ENCODE measurements at places on chromosomes 6 and 20.
A peak's percentile ranks its signal among the peaks of the same experiment; 100 is the strongest.

- DNase-seq: no peak
These were observed 48.1 kb downstream of the PLAGL1 start for GRCh38 chr6:143959927-143960326.

GRCh38 chr6:155890409-155890808 lies 434.8 kb upstream of the NOX3 start:
- DNase-seq: no peak

DNA sequence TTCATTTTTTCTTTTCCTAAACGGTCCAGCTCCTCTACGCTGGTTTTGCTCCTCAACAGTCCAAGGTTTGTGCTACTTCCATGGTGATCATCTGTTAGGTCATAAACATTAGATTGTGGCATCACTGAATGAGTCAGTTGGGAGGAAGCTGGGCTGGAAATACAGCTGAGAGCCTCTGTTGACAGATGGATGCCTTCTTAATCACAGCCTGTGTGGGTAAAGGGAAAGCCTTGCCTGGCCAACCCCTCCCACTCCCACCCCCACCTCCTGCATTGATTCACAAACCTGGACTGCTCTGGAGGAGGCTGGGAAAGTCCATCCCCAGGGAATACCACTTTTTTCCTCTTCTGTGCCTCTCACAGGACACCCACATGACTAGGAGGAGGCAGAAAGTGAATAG lies 180.6 kb upstream of the CCN2 start:
- no peak for DNase-seq

DNA sequence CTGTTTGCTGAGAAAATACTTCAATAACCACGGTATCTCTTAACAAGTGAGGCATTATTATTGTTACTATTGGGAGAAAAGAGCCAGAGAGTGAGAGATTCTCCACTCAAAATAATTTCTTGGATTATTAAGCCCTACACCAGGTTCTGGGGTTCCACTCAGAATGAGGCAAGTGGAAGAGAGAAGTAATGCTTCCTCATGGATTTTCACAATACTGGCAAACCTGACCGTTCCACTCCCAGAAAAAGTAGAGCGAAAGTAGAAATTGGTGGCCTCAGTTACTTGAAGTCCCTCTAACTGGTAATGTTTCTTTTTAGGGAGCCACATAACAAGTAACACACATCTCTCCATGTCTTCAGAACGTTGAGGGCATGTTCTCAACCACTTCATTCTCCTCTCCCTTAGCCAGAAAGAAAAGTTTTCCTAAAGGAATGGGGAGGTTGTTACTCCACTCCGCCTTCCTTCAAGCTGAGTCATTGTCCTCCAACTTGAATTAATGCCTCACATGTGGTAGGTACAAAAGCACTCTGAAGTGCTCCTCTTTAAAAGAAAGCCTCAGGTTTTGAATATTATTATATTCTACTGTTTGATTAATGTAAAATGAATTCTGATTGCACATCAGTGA lies 1.9 kb downstream of the BAG2 start:
- DNase-seq: no peak

DNA sequence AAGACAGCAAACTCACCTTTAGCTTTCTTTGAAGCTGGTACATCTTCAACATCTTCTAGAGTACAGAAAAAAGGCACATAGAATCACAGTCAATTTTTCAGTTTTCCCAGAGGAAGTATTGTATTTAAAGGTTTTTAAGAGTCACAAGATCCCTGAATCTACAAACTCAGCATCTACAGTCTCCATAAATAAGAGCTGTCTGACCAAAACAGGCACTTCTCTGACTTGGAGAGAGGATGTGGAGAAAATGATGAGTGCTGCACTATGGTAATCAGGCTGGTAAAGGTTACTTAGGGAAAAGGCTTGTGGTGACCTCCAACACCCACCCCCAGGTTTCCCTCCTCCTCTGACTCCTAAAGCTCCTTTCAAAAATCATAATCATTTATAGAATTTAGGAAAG lies 228.0 kb downstream of the CLVS2 start:
- no peak for DNase-seq

DNA sequence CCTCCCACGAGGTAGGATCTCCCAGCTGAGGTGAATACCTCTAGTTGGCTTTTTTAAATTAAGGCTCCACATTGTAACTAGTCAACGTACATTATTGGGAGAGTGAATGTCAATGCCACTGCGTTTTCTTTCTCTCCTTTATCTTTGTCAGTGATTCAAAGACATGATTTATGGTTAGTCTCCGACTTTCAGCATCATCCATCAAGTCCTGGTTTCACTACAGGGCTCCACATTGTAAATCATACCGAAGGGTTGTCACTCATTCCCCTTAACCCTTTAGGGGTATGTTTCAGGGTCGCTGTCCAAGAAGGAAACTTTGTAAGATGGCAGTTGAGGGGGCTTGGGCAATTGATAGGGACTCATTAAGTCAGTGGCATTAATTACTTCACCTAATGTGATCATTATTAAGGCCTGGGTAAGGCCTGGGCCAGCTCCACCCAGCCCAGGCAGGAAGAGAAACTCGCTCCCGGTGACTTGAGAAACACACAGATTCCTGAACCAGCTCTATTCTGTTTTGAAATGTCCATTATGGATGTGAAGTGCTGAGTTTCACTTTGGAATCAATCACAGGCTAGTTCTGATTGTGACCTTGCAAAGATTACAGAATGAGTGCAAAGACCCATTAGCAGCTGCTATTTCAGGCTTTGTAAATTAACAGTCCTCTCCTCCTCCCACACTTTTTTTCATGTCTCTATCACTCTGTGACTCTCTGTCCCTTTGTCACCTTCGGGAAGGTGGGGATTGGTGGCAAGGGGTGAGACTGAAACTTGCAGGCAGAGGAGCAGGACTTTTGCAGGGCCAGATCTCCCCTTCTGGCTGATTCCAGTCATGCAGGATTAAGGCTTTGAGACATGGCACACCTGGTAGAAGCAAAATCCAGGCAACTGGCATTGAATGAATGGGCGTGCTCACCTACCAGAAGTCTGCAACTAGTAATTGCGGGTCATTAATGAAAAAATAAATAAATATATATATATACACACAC lies 222.4 kb downstream of the TSHZ2 start:
- no peak for DNase-seq

DNA sequence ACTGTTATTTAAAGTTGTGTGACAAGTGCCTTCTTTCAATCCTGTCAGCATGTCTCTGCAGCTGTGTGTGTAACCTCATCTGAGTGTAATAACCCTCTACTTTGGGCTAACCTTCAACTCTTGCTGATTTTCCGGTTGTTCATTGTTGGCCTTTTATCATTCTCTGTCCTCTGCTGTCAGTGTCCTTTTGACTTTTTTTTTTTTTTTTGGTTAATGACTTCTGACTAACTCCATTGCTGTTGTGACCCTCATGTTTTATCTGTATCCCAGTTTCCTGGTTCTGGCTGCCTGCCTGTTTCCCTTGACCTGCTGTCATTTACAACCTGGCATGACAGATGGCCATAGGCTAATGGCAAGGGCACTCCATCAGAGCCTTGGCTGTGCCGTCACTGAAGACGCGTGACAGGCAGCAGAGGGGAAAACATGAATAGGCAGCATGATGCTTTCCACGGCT lies 145.7 kb upstream of the MAN1A1 start:
- DNase-seq: no peak

DNA sequence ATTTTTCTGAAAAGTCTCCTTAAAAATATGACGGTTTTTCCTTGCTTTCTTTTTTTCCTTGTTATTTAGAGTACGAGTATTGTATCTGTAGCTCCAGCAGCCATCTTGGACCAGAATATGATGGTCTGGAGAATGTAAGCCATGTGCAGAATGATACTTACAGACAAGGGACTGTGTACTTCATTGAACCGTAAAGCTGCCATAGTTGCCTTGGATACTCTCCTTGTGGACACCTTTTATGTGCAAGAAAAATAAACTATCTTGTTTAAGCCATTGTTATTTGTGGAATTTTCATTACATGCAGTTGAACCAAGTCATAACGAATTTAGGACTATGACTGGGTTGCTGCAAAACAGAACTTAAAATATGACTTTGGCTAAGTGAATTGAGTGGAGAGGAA lies 485.8 kb upstream of the CITED2 start:
- DNase-seq: no peak

DNA sequence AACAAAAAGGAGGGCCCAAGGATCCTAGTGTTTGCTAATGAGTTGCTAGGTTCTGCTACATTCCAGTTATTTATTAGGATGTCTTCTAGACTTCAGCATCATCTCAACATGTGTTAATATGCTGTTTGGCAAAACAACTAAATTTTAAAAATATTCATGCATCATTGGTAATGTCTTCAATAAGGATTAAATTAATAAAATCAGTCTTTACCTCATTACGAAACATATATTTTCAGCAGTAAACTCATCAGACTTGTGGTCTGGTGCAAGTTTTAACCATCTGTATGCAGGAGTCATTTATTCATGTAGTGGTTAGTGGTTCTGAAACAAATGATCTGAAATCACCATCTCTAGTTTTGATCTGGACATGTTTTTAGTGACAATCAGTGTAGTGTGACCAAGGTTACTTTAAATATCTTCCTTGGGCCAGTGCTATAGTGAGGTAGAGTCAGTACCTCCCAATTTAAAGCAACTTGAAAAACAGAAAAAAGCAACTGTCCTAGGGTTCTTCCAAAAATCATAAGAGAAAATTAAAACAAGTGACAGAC lies 85.0 kb upstream of the KCNK16 start:
- no peak for DNase-seq

- no peak for DNase-seq
These were observed 130.2 kb upstream of the SYNDIG1 start for GRCh38 chr20:24339210-24339641.

DNA sequence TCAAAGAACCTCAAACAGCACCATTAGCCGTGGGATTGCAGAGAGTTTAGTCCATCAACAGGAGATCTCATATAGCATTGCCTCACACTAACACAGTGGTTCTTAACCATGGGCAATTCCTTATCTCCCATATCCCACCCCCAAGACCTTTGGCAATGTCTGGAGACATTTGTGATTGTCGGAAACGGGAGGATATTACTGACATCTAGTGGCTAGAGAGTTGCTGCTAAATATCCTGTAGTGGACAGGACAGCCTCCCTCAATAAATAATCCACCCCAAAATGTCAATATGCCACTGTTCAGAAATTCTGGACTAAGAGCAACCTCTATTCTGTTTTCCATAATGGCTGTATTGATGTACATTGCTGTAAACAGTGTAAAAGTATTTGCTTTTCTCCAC lies 210.1 kb upstream of the CCN2 start:
- DNase-seq: no peak

- DNase-seq: no peak
These were observed 89.0 kb downstream of the NRSN1 start for GRCh38 chr6:24214984-24215383.

GRCh38 chr6:56003616-56004015 lies 128.2 kb upstream of the BMP5 start:
- no peak for DNase-seq

DNA sequence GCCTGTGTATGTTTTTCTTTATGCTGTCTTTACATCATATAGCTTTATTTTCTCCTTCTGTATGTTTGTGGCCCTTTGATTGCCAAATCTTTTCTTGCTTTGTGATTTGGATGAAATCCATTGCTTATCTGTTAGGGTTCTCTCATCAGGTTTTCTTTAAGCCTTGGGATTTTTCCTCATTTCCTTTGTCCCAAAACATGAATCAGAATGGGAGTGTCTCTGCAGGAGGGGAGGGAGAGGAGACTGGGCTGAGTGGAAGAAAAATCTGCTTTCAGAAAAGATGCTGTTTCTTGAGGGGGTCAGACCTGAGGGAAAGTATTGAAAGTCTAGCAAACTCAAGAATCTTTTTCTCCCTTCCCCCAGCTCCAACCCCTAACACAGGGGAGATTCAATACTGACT lies 758.0 kb upstream of the MMS22L start:
- DNase-seq: no peak

DNA sequence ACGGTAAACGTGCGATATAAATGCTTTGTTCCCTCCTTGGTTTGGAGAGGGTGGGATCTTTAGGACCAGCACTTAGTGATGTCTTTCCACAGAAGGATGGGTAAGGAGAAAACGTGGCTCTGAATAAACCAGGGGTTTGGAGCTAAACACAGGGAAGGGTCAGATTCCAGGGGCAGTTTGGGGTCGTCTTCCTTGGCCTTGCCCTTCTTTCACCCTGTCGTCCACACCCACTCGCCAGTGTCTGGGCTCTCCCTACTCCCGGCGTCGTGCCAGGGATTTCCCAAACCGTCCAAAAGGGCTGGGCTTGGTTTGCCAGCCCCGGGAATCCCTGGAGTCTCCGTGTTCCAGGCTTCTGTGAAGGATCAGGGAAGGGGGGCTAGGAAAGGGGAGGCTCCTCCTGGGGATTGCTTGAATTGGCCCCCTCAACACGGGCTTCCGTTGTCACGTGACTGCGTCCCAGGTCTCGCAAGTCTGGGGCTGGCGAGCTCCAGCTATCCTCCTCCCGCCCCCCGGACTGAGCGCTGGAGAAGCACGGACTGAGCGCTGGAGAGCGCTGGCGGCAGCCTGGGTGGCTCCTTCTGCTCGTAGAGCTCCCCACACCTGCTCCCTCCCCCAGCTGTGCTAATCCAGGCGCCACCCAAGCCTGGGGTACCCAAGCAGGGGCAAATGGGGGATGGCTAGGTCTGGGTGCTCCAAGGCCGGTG lies 9.4 kb upstream of the ARMC12 start:
- peak; percentile 78 for DNase-seq

DNA sequence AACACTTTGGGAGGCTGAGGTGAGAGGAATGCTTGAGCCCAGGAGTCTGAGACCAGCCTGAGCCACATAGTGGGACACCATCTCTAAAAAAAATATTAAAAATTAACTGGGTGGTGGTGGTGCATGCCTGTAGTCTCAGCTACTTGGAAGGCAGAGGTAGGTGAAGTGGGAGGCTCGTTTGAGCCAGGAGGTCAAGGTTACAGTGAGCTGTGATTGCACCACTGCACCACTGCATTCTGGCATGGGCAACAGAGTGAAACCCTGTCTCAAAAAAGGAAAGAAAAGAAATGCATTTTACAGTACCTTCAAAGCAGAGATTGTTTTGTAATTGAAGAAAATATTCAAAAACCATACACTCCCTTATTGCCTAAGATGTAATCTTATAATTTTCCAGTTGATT lies 6.5 kb downstream of the OCSTAMP start:
- DNase-seq: no peak

GRCh38 chr6:25278914-25279747 lies at the start of gene CARMIL1:
Gene CARMIL1 (plus strand): TSS chr6:25279374. CDS start chr6:25279796, 422 bp downstream.
- peak; percentile 60 for DNase-seq

DNA sequence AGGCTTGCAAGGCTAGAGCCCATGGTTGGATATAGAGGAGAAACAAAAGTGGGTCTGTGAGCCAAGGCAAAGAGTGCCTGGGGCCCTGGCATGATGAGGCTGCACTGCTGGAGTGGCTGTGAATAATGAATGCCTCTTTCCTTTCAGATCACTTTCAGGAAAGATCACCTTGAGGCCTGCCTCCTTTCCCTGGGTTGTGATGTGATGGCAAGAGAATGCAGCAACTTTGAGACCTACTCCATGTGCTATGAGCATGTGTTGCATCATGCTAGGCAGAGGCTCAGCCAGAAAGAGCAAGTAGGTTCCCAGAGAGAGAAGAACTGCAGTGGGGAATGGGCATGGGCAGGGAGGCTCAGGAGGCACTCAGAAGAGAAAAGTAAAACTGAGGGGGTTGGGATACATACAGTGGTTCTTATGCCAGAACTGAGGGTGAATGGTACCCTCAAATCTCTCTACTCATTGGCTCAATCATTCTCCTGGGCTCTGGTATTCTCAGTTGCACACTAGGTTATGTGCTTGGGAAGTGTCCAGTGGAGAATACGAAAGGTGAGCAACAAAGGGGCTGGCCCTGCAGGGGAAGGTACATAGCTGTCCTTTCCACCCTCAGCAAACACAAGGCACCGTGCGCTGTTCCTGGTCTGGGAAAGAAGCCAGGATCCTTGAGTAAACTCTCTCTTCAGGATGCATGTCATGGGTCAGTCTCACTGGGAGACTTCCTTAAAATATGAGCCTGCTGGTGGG lies 45.9 kb downstream of the CD164 start:
- no peak for DNase-seq

All from anterior cingulate cortex (tissue), 58 donors.